ENCODE measurements at places on chromosomes 3 and 15. TPM values are rescaled to one million over a fixed set of nuclear protein-coding genes. Genes with fewer than 3 reads are reported as not detected.

- DNase-seq, result peak; percentile 88
These were observed 8.0 kb downstream of the CHD2 start for GRCh38 chr15:92907896-92908712.

- no peak for DNase-seq
These were observed 192.8 kb upstream of the ROBO1 start for GRCh38 chr3:79960594-79960993.

DNA sequence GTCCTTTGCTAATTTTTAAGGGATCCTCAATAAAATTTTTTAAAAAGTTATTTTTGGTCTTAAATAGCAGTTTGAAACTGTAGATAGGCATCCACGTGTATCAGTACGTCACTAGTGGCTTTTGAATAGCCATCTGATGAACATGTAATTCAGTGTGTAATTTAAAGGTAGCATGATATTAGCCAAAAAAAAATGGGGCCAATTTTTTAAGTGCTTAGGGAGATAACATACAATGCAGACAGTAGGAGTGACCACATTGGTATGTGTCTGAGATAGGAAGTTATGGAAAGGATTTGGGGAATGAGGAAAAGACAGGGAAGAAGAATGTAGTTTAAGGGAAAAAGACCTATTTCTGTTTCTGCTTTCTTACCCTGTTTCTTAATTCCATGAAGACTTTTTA, 2.5 kb downstream of the AP4E1 start:
- no peak for DNase-seq

Gene ACVR2B
- 1.1 TPM for total RNA-seq

DNA sequence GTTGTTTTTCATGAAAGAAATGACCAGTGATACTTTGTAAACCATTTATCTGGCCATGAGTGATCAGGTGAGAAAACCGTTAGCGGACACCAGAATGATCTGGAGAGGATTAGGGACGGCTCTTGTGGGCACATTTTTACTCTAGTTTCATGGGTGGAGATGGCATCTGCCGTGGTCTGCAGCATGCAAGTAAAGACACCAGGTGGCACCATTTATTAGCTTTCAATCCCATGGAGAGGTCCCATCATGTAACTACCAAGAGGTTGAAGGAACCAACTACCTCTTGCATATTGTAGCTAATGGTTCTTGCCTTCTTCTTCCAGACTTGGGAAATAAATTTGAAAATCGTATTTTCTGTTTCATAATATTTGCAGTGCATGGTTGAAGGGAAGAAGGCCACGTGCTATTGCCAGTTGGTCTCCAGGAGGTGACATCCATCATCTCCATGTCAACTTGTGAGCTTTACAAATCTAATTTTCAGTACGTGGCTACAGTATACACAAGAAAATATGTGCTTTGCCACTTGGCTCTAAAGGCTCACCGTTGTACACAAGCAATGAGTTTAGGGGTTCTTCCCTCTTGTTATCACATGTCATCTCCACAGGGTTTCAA, 1.5 kb upstream of the MAPKBP1 start:
- peak; percentile 34 for DNase-seq

DNA sequence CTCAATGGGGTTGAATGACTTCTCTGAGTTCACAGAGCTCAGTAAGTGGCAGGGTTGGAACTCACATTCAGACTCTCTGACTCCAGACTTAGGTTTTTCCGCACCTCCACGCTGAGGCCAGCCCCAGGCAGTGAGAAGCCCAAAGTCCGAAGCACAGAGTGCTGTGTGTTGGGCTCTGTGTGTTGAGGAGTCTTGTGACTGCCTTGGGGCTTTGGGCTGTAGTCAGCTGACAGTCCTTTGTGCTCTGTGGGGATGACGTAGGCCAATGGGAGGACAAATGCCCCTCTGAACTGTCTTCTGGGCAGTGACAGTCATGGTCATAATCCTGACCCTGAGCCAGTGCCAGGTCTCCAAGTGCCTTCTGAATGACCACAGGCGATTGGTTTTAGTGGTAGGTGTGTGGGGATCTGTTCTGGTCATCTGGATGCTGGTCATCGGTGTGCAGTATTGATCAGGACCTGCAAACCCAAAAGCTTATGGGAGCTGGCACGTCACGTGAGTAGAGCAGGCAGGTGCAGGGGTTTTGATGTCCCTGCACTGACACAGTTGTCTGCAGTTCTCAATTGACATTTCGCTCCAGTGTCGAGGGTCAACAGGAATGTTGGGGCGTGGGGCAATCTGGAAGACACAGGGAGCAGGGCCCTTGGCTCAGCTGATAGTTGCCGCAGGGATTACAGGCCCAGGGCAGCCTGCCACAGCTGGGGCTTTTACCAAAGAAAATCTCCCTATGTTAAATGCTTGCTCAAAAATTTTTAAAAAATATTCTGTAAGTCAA, 45.3 kb downstream of the CAPN3 start:
- no peak for DNase-seq

GRCh38 chr15:63089260-63090043, 32.2 kb upstream of the LACTB start:
- DNase-seq, result peak; percentile 91

GRCh38 chr15:60035344-60035743, 31.2 kb downstream of the FOXB1 start:
- no peak for DNase-seq

Gene PLXNA1
- total RNA-seq, result 29.7 TPM

GRCh38 chr15:98476559-98476958, 171.8 kb upstream of the IGF1R start:
- no peak for DNase-seq

GRCh38 chr3:149407898-149408297, 30.4 kb upstream of the TM4SF1 start:
- DNase-seq, result no peak

DNA sequence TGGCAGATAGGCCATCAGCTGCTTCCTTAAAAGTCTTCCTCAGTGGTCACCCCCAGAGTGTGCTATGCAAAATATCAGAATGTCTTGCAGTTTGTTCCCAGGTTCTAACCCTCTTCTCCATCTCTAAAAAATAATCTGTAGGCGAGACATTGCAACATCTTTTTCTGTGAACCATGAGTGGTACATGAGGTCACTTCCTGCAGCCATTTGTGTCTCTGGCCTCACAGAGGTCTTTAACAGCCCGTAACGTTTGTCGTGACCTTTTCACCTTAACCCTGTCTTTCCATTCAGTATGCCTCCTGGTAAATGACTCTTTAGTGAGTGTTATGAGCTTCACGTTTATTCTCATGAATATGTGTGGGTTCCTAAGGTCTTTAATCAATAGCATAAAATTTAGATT, 145.4 kb downstream of the KLHL25 start:
- DNase-seq, result peak; percentile 45

GRCh38 chr3:69683082-69683806, 56.0 kb upstream of the MITF start:
- DNase-seq, result no peak

DNA sequence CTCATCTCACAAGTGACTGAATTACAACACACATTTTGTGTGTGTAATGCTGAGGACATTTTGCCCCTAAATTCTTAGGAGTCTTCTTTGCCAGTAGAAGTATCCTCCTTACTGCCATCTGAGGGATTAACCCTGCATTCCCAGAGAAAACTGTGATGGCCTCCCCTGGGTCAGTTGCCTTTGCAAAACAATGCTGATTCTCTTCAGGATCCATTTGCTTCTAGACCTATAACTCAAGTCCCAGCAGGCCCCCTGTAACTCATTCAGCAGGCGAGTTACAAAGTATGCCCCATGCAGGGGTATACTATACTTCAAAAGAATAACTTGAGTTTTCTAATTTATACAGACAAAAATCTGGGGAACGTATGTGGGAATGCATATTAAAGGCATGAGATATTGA, 6.6 kb upstream of the MCF2L2 start:
- DNase-seq, result no peak

- DNase-seq, result no peak
These were observed 29.1 kb upstream of the SLC30A4 start for GRCh38 chr15:45551676-45552075.

GRCh38 chr3:193771011-193771652, 178.1 kb downstream of the OPA1 start:
- no peak for DNase-seq

GRCh38 chr3:100072326-100073048, 41.8 kb downstream of the FILIP1L start:
- no peak for DNase-seq

Gene RTP2
- total RNA-seq, result not detected

DNA sequence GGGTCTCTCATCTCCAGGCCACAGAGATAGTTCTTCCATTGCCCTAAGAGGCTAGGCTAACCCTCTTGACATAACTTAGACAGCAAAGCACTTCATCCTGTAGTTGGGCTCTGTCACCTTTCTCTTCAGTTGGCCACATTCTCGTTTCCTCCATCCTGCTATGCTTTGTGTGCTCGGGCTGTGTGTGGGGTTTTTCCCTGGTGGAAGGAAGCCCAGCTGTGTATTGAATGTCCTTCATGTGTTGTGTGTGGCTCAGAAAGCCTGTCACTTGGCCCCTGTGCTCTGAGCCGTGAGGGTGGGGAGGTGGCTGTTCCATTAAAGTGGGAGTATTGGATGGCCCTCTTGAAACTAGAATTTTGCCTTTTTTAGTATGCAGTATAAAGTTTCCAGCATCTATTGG, 8.8 kb upstream of the EXOG start:
- DNase-seq, result no peak

Gene SPESP1
- total RNA-seq, result not detected

DNA sequence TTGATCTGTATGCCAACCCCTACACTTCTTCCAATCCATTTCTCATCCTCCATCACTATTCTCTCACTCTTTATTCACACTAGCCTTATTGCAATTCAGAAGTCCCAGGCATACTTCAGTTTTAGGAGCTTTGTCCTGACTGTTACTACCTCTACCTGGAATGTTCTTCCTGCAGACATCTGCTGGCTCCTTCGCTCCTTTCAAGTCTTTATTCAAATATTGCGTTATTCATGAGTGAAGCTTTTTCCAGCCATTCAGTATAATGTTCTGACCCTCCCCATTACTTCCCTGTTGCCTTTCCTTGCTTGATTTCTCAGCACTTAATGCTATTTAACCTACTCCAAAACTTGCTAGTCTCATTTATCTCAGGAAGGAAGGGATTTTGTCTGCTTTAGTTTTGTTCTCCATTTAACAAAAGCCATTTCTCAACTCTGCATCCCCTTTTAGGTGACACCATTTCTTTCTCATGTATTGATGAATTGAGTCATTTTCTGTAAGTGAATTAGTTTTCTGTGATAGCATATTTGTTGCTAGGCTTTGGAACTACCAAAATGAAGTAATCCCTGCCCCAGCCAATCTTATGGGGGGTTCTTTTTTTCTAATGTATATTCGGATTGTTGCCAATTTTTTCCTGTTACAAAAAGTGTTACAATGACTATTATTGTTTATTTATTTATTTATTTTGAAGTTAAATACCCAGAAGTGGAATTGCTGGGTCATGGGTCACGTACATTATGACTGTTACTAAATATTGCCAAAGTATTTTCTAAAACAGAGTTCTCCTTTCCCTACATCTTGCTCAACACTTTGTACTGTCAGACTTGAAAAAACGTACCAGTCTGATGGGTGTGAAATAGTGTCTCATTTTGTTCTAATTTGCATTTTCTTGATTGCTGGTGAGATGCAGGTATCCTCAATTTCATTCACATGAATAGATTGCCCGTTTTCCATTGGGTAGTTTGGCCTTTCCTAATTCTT, 9.4 kb downstream of the ATP11B start:
- no peak for DNase-seq

DNA sequence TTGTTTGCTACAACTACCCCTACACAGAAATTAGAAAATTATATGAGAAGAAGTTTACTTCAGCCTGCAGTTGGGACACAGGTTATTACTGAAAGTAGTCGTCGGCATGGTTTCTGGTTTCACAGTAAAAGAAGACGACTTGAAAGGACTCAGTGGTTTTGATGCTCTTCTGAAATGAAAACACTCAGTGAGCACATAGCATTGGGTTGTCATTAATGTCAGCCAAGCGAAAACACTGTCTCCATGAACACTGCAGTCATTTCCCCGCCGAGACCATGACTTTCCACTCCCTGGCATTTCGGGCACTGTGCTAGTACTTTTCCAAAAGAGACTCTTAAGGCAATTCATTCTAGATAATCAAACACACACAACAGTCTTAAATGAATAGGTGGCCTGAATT, 69.2 kb upstream of the ICE2 start:
- no peak for DNase-seq

Gene DNAJB11
- total RNA-seq, result 63.1 TPM

DNA sequence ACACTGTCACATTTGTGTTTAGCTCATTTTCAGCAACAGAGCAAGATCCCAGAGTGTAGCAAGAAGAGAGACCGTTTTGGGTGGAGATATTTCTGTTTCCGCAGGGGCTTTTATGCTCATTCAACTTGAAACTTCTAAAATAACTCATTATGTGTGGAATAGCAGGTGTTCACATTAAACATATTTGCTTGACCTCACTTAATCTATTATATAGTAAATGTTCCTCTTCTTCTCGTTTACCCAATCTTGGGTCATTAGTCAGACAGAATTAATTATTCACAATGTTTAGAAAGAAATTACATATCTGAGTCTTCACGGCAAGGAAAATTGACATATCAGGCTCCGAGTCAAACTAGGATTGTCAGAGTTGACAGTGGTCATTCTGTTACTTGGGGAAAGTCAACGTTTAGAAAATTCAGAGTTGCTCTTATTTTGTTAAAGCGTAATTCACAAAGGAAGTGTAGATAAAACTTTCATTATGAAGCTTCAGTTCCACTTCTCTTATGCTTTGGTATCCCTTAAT, 222.9 kb downstream of the TPRG1 start:
- DNase-seq, result no peak

- no peak for DNase-seq
These were observed 103.6 kb upstream of the BFSP2 start for GRCh38 chr3:133295944-133296917.

DNA sequence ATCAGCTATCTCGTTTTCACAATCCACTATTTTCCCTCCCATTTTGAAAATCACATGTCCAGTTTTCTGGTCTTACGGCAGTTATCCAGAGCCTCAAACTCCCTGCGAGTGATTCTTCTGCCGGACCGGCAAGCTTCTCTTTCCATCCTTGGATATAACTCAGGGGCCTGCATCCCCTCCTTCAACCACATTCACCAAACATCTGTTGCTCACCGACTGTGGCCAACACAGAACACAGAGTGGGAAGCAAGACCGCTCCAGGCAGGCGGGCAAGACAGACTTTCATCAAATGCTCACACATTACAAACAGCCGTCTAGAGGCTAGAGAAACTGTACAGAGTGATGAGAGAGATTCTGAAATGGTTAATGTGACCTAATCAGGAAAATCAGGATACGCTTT, 7.6 kb upstream of the SLC12A8 start:
- no peak for DNase-seq

- no peak for DNase-seq
These were observed 98.9 kb upstream of the CHL1 start for GRCh38 chr3:97417-98258.

GRCh38 chr15:70503798-70504298, 259.5 kb downstream of the UACA start:
- no peak for DNase-seq

Gene ACKR4
- 3.9 TPM for total RNA-seq

- DNase-seq, result peak; percentile 69
These were observed 61.3 kb downstream of the SMAD3 start for GRCh38 chr15:67126551-67127330.

DNA sequence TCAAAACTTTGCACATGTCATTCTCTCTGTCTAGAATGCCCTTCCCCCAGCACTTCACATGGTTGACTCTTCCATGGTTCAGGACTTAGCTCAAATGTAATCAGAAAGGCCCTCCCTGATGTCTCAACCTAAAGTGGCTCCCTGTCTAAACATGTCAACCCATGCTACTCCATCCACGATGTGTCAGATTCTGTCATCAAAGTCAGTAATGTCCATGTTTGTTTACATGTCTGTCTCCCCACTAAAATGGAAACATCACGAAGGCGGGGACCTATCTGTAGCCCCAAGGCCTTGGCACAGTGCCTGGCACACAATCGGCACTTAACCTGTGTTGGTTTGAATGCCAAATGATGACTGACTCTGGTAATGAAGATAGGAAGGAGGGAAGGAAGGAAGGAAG, 20.8 kb upstream of the SNTN start:
- no peak for DNase-seq

Gene ERC2
- total RNA-seq, result not detected

Measured in MG63 (cell line).